Neural progenitor cell (in vitro differentiated cells): ENCODE measurements at places on chromosomes 2 and 18. TPM values are rescaled to one million over a fixed set of nuclear protein-coding genes. Genes with fewer than 3 reads are reported as not detected.

- no peaks in the 10 kb centered on the region for H3K36me3 ChIP-seq
- no peaks in the 10 kb centered on the region for H3K4me1 ChIP-seq
- no peak for DNase-seq
- H3K27ac ChIP-seq = no peak overlapping the region
Observed at GRCh38 chr2:68512966-68513365, 45.6 kb downstream of the APLF start.

DNA sequence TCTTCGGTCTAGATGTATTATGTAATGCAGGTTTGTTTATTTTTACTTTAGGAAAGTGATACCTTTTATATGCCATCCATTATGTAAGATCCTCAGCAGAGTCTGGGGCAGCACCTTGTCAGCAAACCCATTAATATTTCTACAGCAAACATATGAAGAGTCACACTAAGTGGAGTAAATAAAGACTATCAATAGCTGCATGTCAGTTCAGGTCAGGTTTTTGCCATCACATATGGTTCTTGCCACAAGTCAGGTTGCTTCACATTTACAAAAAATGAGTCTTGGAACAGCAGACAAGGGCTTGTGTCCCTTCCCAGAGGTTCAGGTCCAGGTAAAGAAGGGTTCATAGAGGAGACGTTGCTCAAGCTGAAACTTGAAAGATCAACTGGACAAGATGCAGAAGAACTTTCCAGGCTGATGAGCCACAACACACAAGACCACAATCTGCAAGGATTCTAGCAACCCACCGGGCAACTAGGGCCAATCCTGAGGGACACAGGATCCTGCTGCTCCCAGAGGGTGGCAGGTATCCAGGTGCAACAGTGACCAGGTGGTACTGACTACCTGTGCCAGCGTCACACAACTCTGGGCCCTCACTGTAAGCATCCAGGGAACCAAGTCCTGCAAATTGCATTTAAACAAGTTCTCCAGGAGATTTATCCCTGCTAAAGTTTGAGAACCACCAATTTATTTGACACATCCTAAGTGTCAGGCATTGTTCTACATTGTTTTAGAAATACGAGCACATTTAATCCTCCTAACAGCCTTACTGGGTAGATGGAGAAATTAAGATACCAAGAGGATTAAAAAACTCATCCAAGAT, 215.8 kb downstream of the ALPK2 start:
- H3K36me3 ChIP-seq = no peaks in the 10 kb centered on the region
- no peak for DNase-seq
- H3K27me3 ChIP-seq = no peaks in the 10 kb centered on the region
- H3K4me3 ChIP-seq = no peak overlapping the region
- H3K27ac ChIP-seq = no peak overlapping the region
- peaks cover 10% of the 10 kb centered on the region for H3K4me1 ChIP-seq

GRCh38 chr2:207956771-207957170, 68.6 kb downstream of the PLEKHM3 start:
- H3K4me3 ChIP-seq = no peak overlapping the region
- DNase-seq = no peak
- H3K4me1 ChIP-seq = peaks cover 22% of the 10 kb centered on the region
- no peaks in the 10 kb centered on the region for H3K27me3 ChIP-seq
- H3K27ac ChIP-seq = no peak overlapping the region

GRCh38 chr2:62306751-62307468, 111.0 kb downstream of the B3GNT2 start:
- peaks cover 48% of the 10 kb centered on the region for H3K4me1 ChIP-seq
- no peaks in the 10 kb centered on the region for H3K27me3 ChIP-seq
- no peak overlapping the region for H3K4me3 ChIP-seq
- no peak overlapping the region for H3K27ac ChIP-seq
- peak; percentile 59 for DNase-seq

- no peaks in the 10 kb centered on the region for H3K36me3 ChIP-seq
- H3K4me1 ChIP-seq = no peaks in the 10 kb centered on the region
- no peak overlapping the region for H3K4me3 ChIP-seq
- no peak for DNase-seq
- H3K27me3 ChIP-seq = no peaks in the 10 kb centered on the region
Observed at GRCh38 chr2:46857871-46858701, 57.5 kb downstream of the MCFD2 start.

DNA sequence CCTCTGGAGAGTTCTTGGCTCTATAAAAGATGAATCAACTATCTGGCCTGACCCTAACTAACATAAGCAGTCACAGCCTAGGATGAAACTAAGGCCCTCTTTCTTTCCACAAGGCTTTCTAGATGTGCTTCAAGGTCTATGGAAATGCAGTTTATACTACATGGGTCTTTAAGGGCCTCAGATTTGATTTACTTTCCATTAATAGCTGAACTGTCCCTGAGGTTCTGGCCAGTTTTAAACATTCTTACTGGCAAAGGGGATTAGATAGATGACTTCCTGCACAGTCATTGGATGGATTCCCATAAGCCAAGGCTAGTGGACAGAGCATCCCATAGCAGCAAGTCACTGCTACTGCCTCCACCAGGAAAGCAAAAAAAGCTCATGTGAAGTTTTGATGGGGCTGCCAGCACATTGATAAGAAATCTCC, 38.1 kb upstream of the LCLAT1 start:
- H3K27me3 ChIP-seq = no peaks in the 10 kb centered on the region
- no peaks in the 10 kb centered on the region for H3K36me3 ChIP-seq
- H3K4me1 ChIP-seq = peaks cover 30% of the 10 kb centered on the region
- H3K27ac ChIP-seq = no peak overlapping the region
- no peak for DNase-seq

Gene DTNA
- 10.0 and 15.0 TPM in 2 replicates for total RNA-seq

Gene STAT4
- total RNA-seq = 0.32 and 0.62 TPM in 2 replicates

Gene DYNAP
- not detected in 2 replicates for total RNA-seq

Gene SPDYA
- total RNA-seq = 0.37 and 1.9 TPM in 2 replicates
